ENCODE measurements at places on chromosomes 1 and 21.

DNA sequence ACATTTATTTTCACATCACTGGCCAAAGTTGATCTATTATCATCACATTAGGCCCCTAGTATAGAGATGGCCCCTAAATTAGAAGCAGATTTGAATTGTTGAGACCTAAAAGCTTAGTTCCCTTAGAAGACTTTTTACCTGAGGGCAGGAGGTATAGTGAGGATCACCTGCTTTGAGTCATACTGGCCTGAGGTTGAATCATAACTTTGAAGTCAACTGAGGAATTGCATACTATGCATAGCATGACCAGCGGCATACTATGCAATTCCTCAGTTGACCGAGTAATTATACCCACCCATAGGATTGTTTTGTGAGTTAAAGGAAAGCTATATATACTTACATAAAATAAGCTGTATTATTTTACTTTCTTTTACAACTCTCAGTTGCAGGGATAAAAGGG is 50.3 kb upstream of the DPH5 start:
- no peak overlapping the region for H3K4me3 ChIP-seq
- H3K4me1 ChIP-seq: no peaks in the 10 kb centered on the region
- H3K27me3 ChIP-seq: no peaks in the 10 kb centered on the region
- no peaks in the 10 kb centered on the region for H3K36me3 ChIP-seq

DNA sequence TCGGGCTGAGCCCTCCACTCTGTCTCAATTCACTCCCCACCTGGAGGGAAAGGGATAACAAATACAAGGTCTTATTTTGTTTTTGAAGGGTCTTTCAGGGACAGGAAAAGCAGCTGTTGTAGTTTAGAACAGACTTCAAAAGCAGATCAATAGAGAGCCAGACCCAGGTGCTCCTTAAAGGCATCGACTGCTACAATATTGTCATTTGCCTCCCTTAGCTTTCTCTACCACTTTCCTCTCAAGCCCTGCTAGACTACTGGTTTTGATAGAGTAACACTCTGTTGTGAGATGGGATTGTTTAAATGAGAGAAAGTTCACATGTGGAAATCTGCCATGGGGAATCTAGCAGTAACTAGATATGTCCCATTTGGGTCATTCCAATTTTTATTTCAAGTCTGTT is 24.0 kb downstream of the RGS7 start:
- no peak for DNase-seq
- no peaks in the 10 kb centered on the region for H3K36me3 ChIP-seq
- peaks cover 5% of the 10 kb centered on the region for H3K27me3 ChIP-seq
- no peak overlapping the region for H3K4me3 ChIP-seq
- no peak overlapping the region for H3K27ac ChIP-seq
- no peaks in the 10 kb centered on the region for H3K4me1 ChIP-seq

DNA sequence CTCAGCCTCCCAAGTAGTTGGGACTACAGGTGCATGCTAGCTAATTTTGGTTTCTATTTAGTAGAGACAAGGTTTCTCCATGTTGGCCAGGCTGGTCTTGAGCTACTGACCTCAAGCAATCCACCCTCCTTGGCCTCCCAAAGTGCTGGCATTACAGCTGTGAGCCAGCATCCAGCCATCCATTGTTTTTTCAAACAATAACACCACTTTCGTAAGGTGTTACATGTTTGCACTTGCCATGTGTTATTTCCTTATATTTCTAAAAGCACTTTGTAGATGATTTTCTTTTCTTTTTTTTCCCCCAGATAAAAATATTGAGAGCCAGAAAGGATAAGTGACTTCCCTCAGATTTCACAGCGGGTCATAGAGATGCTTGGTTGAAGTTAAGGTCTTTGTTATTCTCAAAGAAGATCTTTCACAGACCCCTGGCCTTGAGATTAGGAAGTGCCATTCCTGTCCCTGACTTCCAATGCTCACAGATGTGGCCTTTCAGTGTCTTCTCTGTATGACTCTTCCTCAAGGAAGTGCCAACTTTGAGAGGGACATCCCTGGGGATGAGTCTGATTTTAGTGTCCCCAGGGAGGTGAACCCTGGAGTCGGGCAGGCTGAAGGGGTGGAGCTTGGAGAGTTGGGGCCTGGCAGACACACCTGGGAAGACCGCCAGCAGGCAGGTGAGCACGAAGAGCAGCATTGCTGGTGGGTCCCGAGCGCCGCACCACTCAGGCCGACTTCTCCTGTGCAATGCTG is 6.3 kb downstream of the PIGR start:
- H3K27me3 ChIP-seq: no peaks in the 10 kb centered on the region
- H3K4me1 ChIP-seq: no peaks in the 10 kb centered on the region
- no peak overlapping the region for H3K4me3 ChIP-seq
- no peak overlapping the region for H3K27ac ChIP-seq

DNA sequence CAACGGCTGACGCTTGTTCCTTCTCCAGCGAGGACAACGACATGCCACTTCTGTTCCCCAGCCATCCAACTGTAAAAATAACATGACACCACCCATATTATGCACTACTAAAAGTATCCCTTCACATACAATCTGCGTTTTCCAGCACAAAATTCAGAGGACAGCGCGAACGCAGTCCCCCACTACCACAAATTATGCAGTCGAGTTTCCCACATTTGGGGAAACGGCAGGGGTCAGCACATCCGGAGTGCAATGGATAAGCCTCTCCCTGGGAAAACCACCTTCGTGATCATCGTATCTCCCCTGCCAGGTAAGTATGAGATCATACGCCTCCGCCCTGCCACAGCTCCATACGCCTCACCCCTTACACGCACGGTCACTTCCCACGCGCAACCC is 120.9 kb downstream of the PPIAL4G start:
- H3K36me3 ChIP-seq: no peaks in the 10 kb centered on the region
- no peaks in the 10 kb centered on the region for H3K27me3 ChIP-seq
- H3K4me1 ChIP-seq: no peaks in the 10 kb centered on the region
- no peak overlapping the region for H3K27ac ChIP-seq
- DNase-seq: no peak

GRCh38 chr1:11058595-11059154 is 1.1 kb downstream of the SRM start:
- peaks cover 45% of the 10 kb centered on the region for H3K36me3 ChIP-seq
- H3K4me1 ChIP-seq: peaks cover 17% of the 10 kb centered on the region
- H3K27ac ChIP-seq: peak overlapping the region; percentile 38
- DNase-seq: no peak
- H3K27me3 ChIP-seq: no peaks in the 10 kb centered on the region

DNA sequence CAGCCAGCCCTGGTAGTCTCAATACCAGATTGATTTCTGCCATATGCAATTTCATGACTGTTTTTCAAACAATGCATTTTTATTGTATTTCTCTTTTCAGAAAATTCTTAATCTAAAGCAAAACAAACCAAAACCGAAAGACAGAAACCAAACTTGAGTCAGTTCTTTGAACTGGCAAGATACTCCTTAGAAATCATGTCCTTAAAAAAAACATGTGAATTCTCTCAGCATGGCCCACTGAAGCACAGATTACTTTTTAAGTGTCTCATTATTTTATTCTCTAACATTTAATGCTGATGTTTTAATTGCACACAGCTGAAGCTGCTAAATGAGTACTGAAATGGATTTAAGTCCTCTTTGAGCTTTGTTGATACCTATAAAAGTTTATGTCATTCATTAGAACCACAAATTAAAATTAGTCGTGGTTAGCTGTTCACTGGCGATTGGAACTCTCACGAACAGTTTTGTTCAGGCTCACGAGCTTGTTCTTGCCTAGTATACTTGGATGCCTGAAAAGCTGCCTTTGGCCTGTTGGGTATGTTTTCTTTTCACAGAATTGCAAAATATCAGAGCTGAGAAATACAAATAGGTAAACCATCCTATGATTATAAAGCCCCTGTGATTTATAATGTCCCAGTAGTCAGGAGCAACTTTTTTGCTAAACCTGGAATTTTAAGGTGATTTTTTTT is 87.5 kb downstream of the CAMTA1 start:
- no peak overlapping the region for H3K4me3 ChIP-seq
- H3K36me3 ChIP-seq: peaks cover 10% of the 10 kb centered on the region
- peak; percentile 28 for DNase-seq
- H3K27me3 ChIP-seq: no peaks in the 10 kb centered on the region

DNA sequence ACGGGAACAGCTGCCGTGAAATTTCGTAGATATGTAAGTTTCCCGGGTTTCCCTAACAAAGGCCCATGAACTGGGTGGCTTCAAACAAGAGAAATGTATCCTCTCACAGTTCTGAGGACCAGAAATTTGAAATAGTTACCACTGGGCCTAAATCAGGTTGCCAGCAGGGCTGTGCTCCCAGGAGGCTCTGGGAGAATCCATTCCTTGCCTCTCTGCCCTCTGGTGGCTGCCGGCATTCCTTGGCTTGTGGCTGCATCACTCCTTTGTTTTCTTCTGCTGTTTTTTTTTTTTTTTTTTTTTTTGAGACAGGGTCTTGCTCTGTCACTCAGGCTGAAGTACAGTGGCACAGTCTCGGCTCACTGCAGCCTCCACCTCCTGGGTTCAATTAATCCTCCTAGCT is 23.7 kb downstream of the UMODL1 start:
- no peaks in the 10 kb centered on the region for H3K36me3 ChIP-seq
- H3K4me3 ChIP-seq: no peak overlapping the region
- H3K27me3 ChIP-seq: no peaks in the 10 kb centered on the region
- no peak for DNase-seq

- no peak for DNase-seq
- no peak overlapping the region for H3K27ac ChIP-seq
- H3K4me1 ChIP-seq: no peaks in the 10 kb centered on the region
- H3K36me3 ChIP-seq: no peaks in the 10 kb centered on the region
- 0 out of 2 replicates have a peak, but pooled peaks cover 4% of the 10 kb centered on the region for H3K27me3 ChIP-seq
Measured at GRCh38 chr1:84720221-84720780, 30.0 kb upstream of the SSX2IP start.

- DNase-seq: no peak
- H3K36me3 ChIP-seq: no peaks in the 10 kb centered on the region
- no peak overlapping the region for H3K4me3 ChIP-seq
Measured at GRCh38 chr1:22190731-22191130, 47.8 kb upstream of the WNT4 start.

DNA sequence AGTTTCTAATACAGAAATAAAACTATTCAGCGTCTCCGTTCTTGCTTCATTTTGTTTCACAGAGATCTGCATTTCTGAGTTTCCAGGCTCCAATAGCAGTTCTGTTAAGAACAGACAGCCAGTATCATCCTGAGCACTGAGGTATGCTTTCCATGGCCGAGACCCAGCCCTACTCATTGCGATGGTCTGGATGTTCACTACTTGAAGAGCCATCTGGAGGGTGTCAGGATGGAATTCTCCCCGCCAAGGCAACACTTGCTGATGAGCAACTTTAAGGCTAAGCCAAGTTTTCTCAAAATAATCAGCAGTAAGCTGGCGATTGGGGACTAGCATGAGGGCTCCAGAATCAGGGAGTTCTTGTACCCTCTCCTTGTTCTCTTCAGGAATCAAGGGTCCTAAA is 7.7 kb upstream of the BCL2L15 start:
- no peak overlapping the region for H3K27ac ChIP-seq
- no peak for DNase-seq
- peaks cover 56% of the 10 kb centered on the region for H3K36me3 ChIP-seq

DNA sequence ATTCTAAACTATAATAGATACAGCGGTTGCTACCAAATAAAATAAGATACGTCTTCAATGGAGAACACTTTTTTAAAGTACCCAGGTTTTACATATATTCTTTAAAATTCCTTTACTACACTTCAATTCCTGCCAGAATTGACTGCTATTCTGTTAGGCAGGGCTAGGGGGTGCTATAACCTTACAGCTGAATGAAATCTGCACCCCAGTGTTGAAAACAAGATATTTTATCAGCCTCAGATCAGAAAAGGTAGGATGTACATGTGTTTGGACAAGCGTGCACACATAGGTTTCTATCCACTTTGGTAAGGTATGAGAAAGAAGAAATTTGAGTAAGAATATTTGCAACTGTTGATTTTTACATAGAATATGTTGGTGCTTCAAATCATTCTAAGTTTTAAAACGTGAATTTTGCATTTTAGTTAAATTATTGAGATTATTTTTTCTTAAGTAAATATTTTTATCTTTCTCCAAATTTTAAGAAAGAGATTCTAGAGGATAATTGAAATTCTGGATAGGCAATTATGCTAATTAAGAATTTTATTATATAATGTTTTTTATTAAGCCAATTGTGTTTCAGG is 490.8 kb upstream of the ADGRL4 start:
- no peak overlapping the region for H3K27ac ChIP-seq
- H3K4me1 ChIP-seq: no peaks in the 10 kb centered on the region
- no peaks in the 10 kb centered on the region for H3K36me3 ChIP-seq
- H3K27me3 ChIP-seq: no peaks in the 10 kb centered on the region
- no peak for DNase-seq

DNA sequence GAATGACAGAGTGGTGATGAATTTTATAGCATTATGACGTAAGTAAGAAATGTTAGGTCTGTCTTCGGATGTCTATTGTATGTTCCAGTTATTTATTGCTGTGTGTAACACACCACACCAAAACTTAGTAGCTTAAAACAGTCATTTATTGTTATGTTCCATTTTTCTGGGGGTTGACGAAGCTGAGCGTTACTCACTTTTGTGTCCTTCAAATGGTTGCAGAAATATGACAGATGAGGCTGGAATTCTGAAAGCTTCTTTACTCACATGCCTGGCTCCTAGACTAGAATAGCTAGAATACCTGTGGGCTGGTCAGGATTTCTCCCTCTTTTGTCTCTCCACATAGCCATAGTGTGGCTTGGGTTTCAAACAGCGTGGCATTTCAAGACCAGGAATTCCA is 62.1 kb upstream of the S1PR1 start:
- DNase-seq: peak; percentile 82
- no peaks in the 10 kb centered on the region for H3K36me3 ChIP-seq
- no peaks in the 10 kb centered on the region for H3K27me3 ChIP-seq
- peak overlapping the region; percentile 94 for H3K27ac ChIP-seq

DNA sequence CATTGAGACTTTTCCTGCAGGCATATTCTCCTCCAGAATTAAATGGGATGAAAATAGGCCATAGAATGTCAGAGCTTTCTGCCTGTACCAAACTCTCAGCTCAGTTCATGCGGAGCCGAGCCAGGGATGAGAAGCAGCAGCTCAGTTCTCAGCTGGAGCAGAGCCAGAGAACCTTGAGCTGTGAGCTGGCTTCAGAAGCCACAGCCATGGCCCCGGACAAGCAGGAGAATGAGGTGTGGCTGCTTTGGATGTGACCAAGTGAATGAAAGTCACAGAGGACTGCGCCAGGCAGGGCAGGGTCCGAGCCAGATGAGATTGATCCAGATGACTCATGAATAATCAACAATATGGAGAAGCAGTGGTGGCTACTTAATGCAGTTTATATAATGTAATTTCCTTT is 633.8 kb downstream of the NCAM2 start:
- H3K4me3 ChIP-seq: no peak overlapping the region
- H3K27ac ChIP-seq: no peak overlapping the region
- H3K36me3 ChIP-seq: no peaks in the 10 kb centered on the region
- H3K27me3 ChIP-seq: no peaks in the 10 kb centered on the region
- no peak for DNase-seq

Measured in SJSA1 (cell line).